Left hindlimb (tissue), 1 donor: ENCODE measurements at places on chromosomes 6 and 20.

DNA sequence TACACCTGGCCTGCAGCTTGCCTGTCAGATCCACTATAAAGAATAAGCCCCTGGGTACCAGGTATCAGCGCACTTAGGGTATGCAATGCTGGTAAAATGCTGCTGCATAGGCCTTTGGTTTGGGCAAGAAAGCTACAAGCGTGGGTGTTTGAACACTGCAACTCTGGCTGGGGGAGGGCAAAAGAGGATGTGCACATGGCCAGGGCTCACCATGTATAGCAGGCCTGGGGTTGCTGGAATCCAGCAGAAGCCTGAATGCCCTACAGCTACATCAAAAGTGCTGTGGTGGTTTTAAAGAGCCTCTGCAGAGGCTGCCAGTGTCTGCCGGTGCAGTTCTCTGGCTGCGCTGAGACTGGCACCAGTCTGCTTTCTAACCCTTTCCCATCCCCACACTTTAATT is 51.7 kb downstream of the UQCC1 start:
- no peak for DNase-seq

- DNase-seq, result no peak
These were observed 100.4 kb downstream of the AFG1L start for GRCh38 chr6:108395297-108395696.

- DNase-seq, result no peak
These were observed 4.5 kb downstream of the TNFRSF6B start for GRCh38 chr20:63701051-63701328.

DNA sequence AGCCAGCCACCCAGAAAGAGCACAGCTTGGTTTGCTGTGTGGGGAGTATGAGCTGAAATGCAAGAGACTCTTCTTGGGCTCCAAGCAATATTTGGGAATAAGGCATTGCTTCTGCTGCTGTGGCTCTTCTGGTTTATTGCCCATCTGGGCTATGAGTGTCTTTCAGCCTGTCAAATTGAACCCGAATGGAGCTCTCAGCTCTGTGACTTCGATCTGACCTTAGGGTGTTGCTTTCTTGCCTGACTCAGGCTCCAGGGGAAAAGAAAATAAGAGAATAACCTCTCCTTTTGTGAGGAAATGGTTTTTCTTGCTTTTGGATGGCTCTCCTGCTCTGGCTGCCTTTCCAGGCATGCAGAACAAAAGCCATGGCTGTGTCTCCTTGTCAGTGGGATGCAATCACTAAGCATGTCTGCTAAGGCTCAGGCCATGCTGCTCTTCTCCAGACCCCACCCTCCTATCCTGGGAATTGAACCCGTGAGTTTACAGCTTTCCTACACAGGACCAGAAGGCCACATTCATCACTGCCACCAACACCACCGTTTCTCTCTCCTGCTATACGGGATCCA is 169.4 kb upstream of the JAG1 start:
- DNase-seq, result no peak

DNA sequence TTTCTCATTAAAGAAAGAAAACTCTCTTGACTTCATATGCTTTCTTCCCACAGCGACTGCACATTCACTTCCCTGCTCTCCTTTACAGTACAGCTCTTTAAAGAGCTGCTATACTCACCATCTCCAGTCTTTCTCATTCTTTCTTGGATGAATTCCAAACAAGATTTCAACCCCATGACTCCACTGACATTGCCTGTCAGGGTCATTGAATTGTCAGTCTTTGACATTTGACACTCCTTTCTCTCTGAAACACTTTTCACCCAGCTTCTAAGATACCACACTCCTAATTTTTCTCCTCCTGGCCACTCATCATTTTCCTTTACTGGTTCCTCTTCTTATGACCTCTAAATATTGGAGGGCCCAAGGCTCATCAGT is 811 bp upstream of the ARMH2 start:
- no peak for DNase-seq

DNA sequence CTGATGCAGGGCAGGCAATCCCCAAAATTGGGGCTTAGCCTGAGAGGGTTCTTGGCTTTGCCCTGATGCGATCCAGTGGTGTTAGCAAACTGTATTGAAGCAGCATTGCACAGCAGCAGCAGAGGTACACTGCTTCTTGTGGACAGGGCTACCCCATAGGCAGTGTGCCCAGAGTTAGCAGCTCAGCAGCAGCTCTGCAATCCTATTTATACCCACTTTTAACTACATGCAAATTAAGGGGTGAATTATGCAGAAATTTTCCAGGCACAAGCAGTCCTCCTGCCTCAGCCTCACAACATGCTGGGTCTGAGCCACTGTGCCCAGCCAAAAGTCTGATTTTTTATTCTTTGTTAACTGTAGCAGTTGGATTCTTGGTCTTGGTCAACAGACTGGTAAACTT is 3.8 kb downstream of the C20orf173 start:
- no peak for DNase-seq

GRCh38 chr6:142838821-142839685 is 105.9 kb downstream of the HIVEP2 start:
- no peak for DNase-seq

DNA sequence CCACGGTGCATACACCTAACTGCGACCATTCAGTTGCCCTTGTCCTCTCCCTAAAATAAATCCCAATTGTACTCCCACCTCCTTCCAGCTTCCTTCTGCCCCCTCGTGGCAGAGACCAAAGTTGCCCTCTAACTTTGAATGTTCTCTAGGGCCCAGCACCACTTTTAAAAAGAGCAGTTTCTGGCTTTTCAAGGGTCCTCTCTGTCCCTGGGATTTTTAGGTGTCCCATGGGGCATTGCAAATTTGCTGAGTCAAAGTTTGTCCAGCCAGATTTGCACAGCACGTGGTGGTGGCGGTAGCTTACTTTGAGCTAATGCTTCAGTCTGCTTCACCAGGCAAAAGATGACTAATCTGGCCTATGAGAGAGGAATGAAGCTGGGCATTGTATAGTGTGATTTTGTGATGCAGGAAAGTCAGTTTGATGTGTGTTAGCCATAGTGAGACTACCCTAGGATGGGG is 100.2 kb downstream of the PERP start:
- no peak for DNase-seq

DNA sequence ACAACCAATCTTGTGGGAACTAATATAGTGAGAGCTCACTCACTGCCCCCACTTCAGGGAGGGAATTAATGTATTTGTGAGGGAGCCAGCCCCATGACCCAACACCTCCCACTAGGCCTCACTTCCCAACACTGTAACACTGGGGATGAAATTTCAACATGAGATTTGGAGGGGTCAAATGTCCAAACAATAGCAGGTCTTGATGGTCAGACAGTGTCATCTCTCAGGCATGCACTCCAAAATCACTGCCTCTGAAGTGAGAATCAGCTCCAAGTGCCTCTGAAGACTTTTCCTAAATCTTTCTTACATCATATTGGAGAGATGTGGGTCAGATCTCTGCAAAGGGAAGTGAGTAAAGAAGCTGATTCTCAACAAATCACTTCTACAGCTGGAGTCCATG is 13.8 kb upstream of the SAYSD1 start:
- no peak for DNase-seq

DNA sequence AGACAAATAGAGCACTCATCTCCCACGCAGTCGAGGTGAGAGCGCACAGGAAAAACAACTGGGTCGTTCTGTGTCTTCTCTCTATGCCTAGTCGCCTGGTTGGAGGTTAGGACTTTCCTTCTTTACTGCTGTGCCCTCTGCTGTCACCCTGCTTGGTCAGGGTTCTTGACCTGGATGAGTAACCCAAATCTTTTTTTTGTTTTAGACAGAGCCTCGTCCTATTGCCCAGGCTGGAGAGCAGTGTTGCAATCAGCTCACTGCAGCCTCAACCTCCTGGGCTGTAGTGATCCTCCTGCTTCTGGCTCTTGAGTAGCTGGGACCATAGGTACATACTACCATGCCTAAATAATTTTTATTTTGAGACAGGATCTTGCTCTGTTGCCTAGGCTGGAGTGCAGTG is 24.5 kb downstream of the PRPF6 start:
- DNase-seq, result no peak

DNA sequence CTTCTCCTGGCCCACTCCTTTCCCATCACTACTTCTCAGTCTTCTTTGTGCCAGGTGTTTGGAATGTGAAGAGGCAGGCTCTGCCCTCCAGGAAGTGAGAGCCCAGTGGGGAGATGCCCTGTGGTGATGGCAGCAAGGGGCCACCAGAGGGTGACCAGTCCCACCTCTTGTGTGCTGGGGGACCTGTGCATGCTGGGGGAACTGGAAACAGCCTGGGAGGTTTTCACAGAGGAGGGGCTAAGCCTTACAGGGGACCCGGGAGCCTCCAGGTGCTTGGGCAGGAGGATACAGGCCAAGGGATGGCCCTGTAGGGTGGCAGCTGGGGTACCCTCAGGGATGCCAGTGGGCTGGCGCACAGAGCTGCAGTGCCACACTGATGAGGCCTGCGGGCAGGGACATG is 72.3 kb downstream of the RAMACL start:
- no peak for DNase-seq

- DNase-seq, result no peak
These were observed 369.4 kb upstream of the HS3ST5 start for GRCh38 chr6:114712129-114712662.

- DNase-seq, result no peak
These were observed 68.5 kb upstream of the PTGIS start for GRCh38 chr20:49636447-49636846.

DNA sequence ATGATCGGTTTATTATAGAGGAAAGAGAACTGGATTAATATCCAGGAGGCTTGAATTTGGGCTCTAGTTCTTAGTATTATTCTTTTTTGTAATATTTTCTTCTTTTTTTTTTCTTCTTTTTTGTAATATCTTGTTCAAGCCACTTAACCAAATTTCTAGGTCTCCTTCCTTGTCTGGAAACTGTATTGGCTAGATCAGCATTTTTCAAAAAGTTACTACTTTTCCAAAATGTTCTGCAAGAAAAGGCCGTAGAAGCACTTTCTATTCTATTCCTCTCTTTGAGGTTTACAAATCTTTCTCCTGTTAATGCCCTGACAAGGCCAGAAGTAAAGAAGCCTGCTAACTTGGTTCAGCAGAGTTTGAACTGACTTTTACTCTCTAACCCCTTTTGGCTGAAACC is 12.0 kb downstream of the BMP6 start:
- no peak for DNase-seq

- no peak for DNase-seq
These were observed at the start of gene ADTRP for GRCh38 chr6:11778648-11779328. Gene ADTRP (minus strand): TSS chr6:11778803. CDS start chr6:11778759, 44 bp downstream.

GRCh38 chr6:29728173-29728874 is 5.1 kb downstream of the HLA-F start:
- no peak for DNase-seq
